ENCODE measurements at places on chromosomes 1 and 21. TPM values are rescaled to one million over a fixed set of nuclear protein-coding genes. Genes with fewer than 3 reads are reported as not detected.

GRCh38 chr1:226112626-226113025, 50.1 kb downstream of the H3-3A start:
- DNase-seq, result no peak

- DNase-seq, result peak; percentile 80
Observed at GRCh38 chr1:186374303-186375151, 526 bp downstream of the TPR start.

NTRK1 gene
- 28.0 TPM for total RNA-seq

DNA sequence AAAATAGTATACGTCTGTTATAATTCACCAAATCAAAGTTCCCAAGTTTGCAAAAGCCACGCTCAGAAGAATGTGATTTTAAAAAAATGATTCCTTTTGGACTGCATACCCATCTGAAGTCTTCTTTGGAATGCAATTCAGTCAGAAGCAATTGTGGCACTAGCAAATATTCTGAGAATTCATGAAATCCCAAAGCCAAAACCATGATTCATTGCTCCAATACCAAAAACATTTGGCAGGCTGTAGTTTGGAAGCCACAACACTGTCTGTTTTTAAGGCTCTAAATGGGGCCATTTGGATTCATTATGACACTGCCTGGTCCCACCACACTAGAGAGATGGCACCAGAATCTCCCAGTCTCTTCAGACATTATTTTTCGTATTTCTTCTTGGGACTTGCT, 21.8 kb upstream of the LRRC53 start:
- no peak for DNase-seq

- DNase-seq, result no peak
Observed at GRCh38 chr21:31354122-31354521, 10.1 kb upstream of the TIAM1 start.

- DNase-seq, result no peak
Observed at GRCh38 chr1:36707221-36707620, 224.5 kb upstream of the CSF3R start.

LMO4 gene
- total RNA-seq, result 32.0 TPM

PLA2G2D gene
- total RNA-seq, result not detected

GRCh38 chr1:111392460-111392945, 35.0 kb downstream of the OVGP1 start:
- DNase-seq, result no peak

DNA sequence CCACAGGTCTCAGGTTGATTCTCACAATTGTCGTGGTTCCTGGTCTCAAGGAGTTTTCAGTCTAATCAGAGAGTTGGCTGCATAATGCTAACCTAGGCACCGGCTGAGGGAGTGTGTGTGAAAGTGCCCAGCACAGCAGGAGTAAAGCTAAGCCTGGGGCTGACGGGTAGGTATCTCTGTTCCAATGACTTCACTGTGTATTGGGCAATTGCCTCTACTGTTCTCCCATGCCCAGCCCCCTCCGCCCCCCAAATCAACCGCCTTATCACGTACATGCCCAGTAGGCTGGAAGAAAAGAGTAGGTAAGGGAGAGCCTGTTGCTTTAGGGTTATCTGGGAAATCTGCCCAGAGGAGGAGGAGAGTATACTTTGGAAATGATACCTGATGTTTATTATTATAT, 54.7 kb downstream of the MRPS6 start:
- no peak for DNase-seq

DNA sequence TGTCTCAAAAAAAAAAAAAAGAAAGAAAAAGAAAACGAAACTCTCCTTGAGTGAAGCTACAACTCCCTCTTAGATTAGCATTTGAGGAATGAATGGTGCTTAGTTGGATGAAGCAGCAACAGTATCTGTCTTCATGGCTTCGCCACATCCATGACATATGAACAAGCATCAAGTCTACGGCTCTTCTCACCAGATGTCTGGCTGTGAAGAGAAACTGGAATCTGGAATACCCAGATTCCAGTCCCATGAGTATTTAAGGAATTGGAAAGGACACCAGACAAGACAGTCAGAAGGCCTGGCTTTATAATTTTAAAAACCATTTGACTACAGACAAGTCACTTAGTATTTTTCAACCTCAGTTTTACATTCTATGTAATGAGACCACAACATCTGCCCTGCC, 38.0 kb upstream of the TADA1 start:
- no peak for DNase-seq

MXRA8 gene
- total RNA-seq, result 9.1 TPM

- no peak for DNase-seq
Observed at GRCh38 chr1:209756615-209757445, 977 bp downstream of the TRAF3IP3 start.

GRCh38 chr1:178254433-178254832, 160.5 kb downstream of the RASAL2 start:
- no peak for DNase-seq

- no peak for DNase-seq
Observed at GRCh38 chr1:81797701-81798100, 3.0 kb upstream of the ADGRL2 start.

DNA sequence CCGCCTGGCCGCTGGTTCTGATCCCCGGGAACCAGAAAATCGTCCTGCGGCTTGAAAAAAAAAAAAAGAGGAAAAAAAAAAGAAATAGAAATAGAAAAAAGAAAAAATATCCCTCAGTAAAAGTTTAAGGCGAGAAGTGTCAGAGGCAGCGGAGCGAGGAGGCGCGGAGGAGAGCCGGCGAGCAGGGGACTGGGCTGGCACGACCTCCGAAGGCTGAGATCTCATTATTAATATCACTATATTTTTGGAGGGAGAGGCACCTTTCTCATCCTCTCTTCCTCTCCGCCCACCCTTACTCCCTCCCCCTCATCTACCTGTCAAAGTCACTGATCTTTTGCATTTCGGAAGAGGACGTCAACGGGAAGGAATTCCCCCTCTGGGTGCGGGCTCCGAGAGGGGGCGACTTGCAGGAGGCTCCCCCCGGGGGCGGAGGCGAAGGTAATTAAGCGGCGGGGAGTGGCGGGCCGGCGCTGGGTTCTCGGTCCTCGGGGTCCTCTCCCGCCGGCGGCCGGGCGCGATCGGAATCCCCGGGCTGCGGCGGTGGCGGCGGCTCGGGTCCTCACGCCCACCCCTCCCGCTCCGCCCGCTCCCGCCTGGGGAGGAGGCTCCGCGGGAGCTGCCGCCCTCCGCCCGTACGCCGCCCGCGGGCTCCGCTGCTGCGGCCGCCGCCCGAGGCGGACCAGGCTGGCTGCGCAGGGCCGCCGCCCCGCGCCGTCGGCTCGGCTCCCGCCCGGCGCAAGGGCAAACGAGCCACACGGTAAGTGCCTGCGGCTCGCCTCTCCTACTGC, at the start of gene NTNG1:
Gene NTNG1, plus strand, starts transcription at position 337 of the 788 bp plus-strand sequence.
- DNase-seq, result no peak

GRCh38 chr1:202801175-202801574, 7.0 kb downstream of the KDM5B start:
- no peak for DNase-seq

DNA sequence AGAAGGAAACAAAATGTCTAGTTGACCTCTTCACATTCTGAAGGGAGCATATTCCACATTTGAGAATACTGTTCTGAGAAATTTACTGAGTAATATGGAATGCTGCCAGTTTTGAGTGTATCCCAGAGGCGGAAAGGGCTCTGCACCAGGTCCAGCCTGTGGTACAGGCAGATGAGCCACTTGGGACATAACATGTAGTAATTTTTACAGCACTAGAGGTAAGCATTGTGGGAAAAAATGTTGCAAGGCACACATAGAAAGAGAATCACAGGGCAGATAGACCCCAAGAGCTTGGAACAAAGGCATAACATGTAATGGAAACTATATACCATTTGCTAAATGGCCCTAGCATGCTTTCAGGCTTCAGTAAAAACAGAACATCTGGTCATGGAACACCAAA, 228.5 kb downstream of the USH2A start:
- DNase-seq, result no peak

- DNase-seq, result peak; percentile 88
Observed at GRCh38 chr1:16612332-16613172, 812 bp downstream of the NBPF1 start.

DNA sequence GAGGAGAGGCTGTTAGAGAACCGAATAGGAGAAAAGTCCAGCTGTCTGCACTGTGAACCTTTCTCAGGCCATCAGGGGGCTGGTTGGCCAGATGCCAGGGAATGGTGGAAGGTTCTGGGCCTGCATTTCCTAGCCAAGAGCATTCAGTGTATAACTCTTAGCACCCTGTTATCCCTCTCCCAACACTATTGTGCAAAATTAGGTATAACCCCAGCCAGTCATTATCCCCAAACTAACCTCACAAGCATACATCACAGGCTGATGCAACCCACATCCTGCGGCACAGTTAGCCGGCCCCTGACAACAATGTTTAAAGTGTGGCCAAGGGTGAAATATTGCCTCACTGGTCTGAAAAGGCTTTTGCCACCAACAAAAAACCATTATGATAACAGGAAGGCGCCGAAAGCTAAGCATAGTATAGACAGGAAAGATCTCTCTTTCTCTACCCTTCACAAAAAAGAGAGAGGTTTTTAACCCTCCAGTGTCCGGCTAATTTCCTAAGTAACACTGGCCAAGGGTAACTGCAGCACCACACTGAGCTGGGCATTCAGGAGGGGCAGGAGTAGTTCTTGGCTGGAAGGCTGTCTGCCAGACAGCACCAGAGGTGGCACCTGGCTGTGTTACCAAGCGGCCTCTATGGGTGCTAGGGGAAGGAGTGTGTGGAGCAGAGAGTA, 77.3 kb upstream of the BCAR3 start:
- DNase-seq, result no peak

CD55 gene
- total RNA-seq, result 96.0 TPM

- no peak for DNase-seq
Observed at GRCh38 chr1:46041551-46041950, 90.9 kb downstream of the PIK3R3 start.

CLDN8 gene
- not detected for total RNA-seq

STMN1 gene
- total RNA-seq, result 622 TPM

RPAP2 gene
- total RNA-seq, result 27.4 TPM

TMPRSS2 gene
- 0.20 TPM for total RNA-seq

HTR1D gene
- 0.04 TPM for total RNA-seq

GRCh38 chr1:88609051-88609450, 75.0 kb upstream of the PKN2 start:
- DNase-seq, result no peak

GRCh38 chr1:225754940-225755641, 22.5 kb upstream of the SRP9 start:
- DNase-seq, result peak; percentile 35

GRCh38 chr1:19617376-19617775, 26.7 kb upstream of the NBL1 start:
- no peak for DNase-seq

IL24 gene
- not detected for total RNA-seq

- DNase-seq, result no peak
Observed at GRCh38 chr1:53576381-53576801, 117.2 kb downstream of the DMRTB1 start.

- DNase-seq, result no peak
Observed at GRCh38 chr1:209318181-209319056, 265.1 kb upstream of the CAMK1G start.

HES2 gene
- 0.18 TPM for total RNA-seq

DNA sequence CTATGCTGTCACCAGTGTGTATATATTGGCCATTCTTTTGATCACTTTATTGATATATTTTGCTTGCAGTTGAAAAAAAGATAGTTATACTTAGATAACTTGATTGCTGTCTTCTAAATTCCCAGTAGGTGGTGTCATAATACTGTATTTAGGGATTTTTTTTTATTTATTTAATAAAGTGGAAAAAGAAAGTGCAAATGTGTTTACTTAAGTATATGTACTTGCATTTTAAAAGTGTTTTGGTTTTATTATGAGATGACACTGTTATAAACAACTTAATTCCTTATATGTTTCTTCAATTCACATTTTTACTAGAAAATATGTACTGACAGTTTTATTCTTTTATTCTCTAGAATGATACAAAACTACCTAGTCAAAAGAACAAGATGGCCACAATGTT, 164.8 kb downstream of the USP25 start:
- DNase-seq, result no peak

GRCh38 chr1:35111106-35111505, 31.9 kb downstream of the ZMYM1 start:
- DNase-seq, result no peak

RHD gene
- 17.8 TPM for total RNA-seq

DNA sequence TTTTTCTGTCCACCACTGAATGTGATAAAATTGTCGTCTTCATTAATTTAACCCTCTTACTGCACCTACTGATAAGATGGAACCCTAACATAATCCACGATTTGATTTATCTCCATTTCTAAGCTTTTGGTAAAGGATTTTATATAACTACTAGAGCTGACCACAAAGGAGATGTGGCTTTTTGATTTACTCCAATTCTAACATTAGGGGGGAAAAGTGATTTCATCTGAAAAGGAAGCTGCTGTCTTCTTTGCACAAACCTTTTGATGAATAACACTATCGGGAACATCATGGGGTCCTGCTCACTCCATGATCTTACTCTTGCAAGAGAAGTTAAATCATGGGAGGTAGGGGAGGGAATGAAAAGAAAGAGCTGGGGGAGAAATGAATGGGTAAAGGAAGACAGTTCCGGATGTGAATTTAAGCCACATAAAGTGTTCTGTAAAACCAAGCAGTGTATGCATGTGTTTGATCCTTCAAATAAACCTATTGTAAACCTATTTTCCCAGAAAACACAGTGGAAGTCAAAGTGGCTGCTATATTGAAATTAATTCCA, 161.8 kb downstream of the GABPA start:
- no peak for DNase-seq

GRCh38 chr1:207300970-207301369, 20.5 kb upstream of the CD55 start:
- no peak for DNase-seq

DNA sequence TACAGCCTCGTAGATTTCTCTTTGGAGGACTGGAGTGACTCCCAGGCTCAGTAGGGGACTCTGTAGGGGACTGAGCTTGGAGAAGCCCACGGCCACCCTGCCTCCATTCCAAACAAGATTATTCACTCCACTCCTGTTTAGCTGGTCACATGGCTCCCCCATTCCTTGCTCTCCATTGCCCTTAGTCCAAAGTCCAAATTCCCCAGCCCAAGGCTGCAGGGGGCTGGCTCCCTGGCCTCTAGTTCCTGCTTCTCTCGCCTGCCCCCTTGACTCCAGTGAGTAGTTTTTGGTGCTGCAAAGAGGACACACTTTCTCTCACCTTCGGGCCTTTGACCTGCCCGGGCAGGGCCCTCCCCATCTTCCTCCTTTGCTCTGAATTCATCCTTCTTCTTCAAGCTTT, 403.3 kb downstream of the KIF26B start:
- DNase-seq, result no peak

DNA sequence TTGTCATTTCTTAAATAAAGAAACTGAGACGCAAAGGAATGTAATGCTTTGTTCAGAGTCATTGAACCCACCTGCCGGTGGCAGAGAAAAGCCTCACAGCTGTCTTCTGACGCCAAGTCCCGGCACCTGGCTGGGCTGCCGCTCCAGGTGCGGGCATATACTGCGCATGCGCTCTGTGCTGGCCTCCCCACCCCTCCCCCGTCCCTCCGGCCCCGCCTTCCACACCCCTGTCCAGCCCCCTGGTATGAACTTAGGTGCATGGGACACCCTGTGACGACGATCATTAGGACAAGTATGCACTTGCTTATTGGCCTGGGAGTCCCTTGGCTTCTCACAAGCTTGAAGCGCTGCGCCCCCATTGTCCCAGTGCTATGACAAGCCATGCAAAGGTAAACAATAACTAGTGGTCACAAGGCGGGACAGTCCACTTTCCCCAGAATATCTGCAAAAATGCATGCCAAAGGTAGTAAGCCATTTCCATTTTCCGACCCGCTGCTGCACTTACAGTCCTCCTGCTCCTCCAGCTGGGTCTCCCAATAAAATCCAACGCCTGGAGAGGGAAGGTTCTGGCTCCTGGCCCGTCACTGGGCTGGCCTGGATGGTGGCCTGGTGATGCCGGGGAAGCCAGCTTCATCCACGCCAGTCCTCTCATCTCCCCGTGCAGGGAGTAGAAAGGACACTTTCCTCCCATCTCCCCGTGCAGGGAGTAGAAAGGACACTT, 100.4 kb downstream of the PSMG1 start:
- peak; percentile 61 for DNase-seq
